ENCODE measurements at places on chromosomes 12 and 14.

DNA sequence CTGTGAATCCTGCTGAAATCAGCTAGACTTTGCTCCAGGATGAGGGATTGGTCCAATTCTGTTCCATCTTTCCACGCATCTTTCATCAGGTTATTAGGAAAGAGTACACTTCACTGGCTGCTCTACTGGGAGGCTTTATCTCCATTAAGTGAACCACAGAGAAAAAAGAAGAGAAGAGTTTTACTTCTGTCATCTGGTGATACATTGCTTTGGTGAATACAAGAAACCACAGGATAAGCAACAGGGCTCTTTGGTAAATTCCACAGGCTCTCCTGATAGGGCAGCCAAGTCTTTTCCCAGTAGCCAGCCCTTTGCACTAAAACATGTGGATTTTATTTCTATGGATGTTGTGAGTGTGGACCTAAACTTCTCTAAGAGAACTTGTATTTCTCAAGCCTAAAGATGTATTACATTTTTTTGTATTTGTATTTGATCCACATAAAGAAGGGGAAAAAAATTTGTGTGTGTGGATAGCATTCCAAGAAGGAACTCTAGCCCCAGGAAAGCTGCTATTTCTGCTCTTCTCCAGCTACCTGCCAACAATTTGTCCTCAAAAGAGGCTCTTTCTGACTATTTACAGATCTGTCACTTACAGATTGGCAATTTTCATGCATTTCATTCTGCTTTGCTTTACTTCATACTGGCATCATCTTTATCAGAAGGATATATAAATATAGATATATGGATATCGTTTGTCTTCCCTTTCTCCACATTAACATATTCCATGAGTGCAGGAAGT is 1117.6 kb upstream of the TMEM132C start:
- DNase-seq, result no peak

DNA sequence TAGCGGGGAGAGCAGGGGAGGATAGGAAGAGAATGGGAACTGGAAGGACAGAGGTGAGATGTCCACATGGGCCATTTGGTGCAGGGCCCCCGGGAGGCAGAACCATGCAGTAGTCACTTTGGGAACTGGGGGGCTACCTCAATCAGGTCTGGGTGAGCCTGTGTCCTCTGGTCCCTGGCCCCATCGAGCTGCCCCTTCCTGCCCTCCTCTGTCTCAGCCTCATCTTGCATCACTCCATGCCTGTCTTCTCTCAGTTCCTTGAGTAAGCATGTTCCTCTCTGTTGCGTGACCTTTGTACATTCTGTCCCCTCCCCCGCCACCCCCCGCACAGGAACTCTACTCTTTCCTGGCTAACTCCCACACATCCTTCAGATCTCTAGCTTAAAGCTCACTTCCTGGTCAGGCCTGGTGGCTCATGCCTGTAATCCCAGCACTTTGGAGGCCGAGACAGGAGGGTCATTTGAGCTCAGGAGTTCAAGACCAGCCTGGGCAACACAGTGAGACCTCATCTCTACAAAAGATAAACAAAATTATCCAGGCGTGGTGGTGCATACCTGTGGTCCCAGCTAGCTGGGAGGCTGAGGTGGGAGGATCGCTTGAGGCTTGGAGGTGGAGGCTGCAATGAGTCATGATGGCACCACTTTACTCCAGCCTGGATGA is 23.2 kb downstream of the FOS start:
- DNase-seq, result no peak

GRCh38 chr12:19196959-19197630 is 67.6 kb downstream of the PLEKHA5 start:
- DNase-seq, result no peak

DNA sequence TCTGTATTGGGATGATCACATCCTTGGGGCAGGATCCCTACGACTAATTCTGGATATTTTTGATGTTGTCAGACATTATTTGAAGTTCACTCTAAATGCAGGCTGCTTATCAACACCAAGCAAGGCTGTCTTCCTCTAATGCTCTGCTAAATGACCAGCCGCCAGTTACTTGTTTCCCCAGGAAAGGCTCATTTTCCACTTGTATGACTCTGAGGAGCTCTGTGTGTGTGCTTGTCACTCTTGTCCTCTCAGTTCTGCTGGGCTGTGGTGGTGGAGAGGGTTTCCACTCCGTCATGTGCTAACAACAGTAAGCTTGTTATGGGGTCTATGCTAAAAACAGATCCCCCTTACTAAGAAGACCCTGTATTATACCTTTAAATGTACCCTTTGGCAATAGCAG is 42.1 kb downstream of the ATL1 start:
- no peak for DNase-seq

GRCh38 chr14:25484906-25485305 is 435.0 kb upstream of the STXBP6 start:
- no peak for DNase-seq

- DNase-seq, result no peak
These were observed 465.4 kb upstream of the FOXG1 start for GRCh38 chr14:28301179-28301578.

DNA sequence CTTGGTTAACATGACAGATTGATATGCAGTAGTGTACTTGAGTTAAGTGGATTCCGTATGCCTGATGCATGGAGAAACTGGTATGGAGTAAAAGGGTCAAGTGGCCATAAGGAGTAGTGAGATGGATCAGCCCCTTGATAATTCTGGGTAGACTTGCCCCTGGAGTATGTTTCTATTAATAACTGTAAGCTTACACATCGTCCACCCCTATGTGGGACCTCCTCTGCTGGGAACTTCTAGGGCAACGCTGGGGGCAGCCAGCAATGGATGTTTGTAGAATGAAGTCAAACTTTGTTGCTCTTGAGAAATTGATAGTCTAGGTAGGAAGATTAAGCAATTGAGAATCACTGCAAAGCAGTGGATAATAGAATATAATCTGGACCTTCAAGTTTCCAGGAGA is 3.5 kb downstream of the C12orf75 start:
- no peak for DNase-seq
